ENCODE measurements at places on chromosomes 11 and 22.

DNA sequence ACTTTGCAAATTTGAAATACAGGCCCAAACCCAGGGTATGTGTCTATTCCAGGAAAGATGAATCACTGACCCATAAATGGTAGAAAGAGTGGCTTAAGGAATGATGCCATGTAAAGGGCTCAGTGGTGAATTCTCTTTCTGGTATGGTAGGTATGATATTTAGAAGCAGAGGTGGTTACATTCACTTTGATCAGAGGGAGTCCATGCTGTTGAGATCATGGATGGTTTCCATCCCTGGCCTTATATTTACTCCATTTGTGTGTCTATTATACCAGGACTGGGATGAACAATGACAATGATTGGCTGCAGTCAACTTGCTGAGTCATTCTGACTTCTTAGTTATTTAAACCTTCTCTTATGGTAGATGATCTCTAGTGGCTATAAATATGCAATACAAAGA is 419.8 kb upstream of the LRRC4C start:
- no peak overlapping the region for H3K4me3 ChIP-seq
- H3K36me3 ChIP-seq: no peaks in the 10 kb centered on the region
- DNase-seq: no peak
- no peaks in the 10 kb centered on the region for H3K4me1 ChIP-seq
- no peak overlapping the region for H3K27ac ChIP-seq
- H3K27me3 ChIP-seq: no peaks in the 10 kb centered on the region

GRCh38 chr11:78030429-78031325 is 7.6 kb upstream of the KCTD14 start:
- H3K27ac ChIP-seq: peak overlapping the region; percentile 55
- H3K27me3 ChIP-seq: no peaks in the 10 kb centered on the region
- peak; percentile 91 for DNase-seq
- no peak overlapping the region for H3K4me3 ChIP-seq

DNA sequence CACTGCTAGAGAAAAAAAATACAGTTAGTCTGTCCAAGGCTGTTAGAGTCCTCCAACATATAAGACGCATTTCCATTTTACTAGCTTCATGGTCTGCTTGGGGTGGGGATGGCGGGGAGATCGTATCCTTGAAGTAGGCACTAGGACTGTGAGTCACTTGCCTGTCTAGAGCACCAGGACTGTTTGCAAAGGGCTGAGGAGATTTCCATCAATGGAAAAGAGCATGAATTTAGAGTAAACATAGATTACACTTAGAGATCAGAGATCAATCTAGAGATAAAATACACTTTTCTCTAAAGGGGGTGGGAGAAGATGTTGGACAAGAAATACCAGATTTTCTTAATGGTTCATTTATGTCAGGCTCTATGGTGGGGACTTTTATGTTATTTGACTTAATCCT is 1.7 kb upstream of the MS4A7 start:
- H3K4me3 ChIP-seq: no peak overlapping the region
- H3K27ac ChIP-seq: no peak overlapping the region
- no peak for DNase-seq

GRCh38 chr22:24687322-24687721 is 84.3 kb downstream of the GGT1 start:
- no peaks in the 10 kb centered on the region for H3K36me3 ChIP-seq

- H3K4me1 ChIP-seq: no peaks in the 10 kb centered on the region
- no peak overlapping the region for H3K27ac ChIP-seq
- DNase-seq: no peak
- H3K27me3 ChIP-seq: no peaks in the 10 kb centered on the region
Measured at GRCh38 chr22:19972251-19972650, 30.6 kb upstream of the TXNRD2 start.

DNA sequence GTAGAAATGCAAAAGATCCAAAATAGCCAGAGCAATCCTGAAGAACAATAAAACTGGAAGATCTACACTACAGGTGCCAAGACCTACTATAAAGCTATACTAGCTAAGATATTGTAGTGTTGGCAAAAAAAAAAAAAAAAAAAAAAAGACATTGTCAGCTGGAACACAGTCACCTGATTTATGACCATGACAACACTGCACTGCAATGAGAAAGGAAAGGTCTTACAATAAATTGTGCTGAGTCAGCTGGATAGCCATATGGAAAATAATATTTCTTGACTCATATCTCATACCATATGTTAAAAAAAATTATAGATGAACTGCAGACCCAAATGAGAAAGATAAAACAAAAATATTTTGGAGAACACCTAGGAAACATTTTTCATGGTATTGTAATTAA is 3.1 kb upstream of the PANX3 start:
- no peaks in the 10 kb centered on the region for H3K27me3 ChIP-seq
- H3K4me1 ChIP-seq: no peaks in the 10 kb centered on the region
- no peak overlapping the region for H3K27ac ChIP-seq
- DNase-seq: no peak

DNA sequence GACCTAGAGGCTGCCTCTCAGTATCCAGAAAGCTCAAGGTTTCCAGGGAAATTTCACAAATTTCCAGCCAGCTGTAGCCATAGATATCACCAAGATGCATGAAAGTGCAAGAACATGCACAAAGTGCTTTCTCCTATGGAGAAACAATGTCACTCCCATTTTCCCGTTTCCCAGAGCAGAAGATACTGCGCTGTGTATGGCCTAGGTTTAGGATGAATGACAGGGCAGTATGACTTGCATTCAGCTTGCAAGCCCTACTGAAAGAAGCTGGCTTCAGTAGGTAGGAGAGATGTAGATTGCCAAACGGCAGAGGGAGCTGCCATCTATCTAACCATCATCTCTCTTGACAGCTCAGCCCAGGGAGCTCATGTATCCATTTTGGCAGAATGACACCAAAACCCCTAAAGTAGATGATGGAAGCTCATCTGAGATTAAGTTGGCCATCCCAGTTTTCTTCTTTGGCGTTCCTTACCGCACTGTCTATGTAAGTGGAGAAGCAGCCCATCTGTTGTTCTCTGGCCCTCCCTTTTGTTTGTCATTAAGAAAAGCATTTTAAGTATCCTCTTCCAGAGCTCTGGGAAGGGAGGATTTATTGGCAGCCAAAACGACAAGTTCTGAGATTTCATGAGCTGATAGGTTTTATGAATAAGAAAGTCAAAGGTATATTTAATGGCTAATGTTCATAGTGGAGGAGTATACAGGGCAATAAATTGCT is 4.6 kb downstream of the TECTA start:
- H3K4me1 ChIP-seq: no peaks in the 10 kb centered on the region
- no peak overlapping the region for H3K4me3 ChIP-seq
- no peak overlapping the region for H3K27ac ChIP-seq

DNA sequence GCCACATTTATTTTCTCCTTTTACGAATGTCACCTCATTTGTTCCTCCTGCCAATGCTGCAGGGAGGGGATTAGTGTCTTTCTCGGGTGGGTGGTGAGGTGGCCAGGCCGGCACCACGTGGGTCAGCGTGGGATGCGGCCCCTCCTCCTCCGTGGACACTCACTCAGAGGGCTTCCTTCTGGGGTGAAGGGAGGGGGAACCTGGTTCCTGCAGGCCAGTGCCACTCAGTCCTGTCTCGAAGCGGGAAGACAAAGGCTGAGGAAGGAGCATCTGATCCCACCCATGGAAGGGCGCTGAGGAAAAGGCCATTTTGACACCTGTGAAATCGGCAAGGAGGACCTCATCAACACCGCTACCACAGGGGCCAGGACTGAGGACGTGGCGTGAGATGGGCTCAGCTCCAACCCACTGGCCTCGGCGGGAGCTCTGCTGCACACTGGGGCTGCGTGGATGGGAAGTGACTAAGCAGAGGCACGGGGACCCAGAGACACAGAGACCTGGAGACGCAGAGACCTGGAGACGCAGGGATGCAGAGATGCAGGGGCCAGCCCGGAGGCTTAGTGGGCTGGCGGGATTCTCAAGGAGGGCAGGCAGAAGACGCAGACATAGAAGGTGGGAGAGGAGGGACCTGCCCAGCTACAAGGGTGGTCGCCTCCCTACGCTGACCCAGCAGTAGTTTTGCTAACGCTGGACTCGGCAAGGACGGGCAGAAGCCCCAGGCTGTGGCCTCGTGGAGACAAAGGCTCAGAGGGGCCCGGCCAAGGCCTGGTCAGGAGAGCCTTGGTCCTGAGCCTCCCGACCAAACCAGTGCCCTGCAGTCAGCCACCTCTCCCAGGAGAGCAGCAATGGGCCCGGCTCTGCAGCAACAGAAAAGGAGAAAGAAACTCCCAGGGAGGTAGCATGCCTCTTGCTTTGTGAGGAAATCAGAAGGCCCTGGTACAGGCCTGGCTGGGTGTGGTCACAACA is 1071.2 kb downstream of the BRD1 start:
- no peaks in the 10 kb centered on the region for H3K4me1 ChIP-seq
- no peak overlapping the region for H3K27ac ChIP-seq
- H3K4me3 ChIP-seq: no peak overlapping the region
- DNase-seq: no peak
- H3K27me3 ChIP-seq: no peaks in the 10 kb centered on the region

DNA sequence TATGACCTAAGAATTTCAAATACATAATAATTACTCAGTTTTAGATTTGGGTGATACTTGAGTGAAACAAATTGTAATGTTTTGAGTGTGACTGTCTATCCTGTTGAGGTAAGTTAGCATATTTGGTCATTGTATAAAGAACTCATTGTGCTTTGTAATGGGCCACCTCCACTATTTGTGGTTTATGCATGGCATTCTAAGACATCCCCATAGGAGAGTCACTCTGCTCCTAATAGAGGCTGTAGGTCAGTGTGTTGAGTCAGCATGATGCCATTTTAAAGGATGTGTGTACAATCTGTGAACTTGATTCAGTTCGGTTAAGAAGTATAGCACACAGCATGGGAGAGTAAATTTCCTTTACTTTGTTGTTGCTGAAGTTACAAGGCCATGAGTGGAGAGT is 1112.4 kb downstream of the JRKL start:
- no peaks in the 10 kb centered on the region for H3K36me3 ChIP-seq
- no peaks in the 10 kb centered on the region for H3K27me3 ChIP-seq

DNA sequence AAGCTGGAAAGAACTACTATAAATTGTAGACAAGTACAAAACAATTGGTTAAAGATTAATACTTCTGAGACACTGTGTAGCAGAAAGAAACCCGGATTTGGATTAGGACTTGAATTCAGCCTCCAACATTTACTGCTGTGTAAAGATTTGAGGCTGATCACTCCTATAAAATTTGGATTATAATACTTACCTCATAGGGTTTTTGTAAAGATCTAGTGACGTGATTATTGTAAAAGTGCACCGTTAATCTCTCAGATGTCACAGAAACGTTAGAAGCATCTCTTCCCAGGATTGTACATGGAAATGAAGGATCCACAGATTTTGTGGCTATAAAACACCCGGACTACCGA is 323 bp upstream of the HIKESHI start:
- no peaks in the 10 kb centered on the region for H3K36me3 ChIP-seq
- H3K4me1 ChIP-seq: peaks cover 13% of the 10 kb centered on the region
- H3K27ac ChIP-seq: peak overlapping the region; percentile 85
- peak overlapping the region; percentile 93 for H3K4me3 ChIP-seq
- no peak for DNase-seq

- H3K36me3 ChIP-seq: no peaks in the 10 kb centered on the region
- no peak overlapping the region for H3K4me3 ChIP-seq
- H3K27me3 ChIP-seq: no peaks in the 10 kb centered on the region
- no peak for DNase-seq
- H3K4me1 ChIP-seq: peaks cover 14% of the 10 kb centered on the region
- H3K27ac ChIP-seq: no peak overlapping the region
Measured at GRCh38 chr22:36197514-36198146, 4.0 kb downstream of the APOL4 start.

GRCh38 chr11:31397239-31397834 is 27.7 kb downstream of the DNAJC24 start:
- H3K27ac ChIP-seq: no peak overlapping the region
- no peak for DNase-seq
- H3K4me3 ChIP-seq: no peak overlapping the region
- no peaks in the 10 kb centered on the region for H3K4me1 ChIP-seq

DNA sequence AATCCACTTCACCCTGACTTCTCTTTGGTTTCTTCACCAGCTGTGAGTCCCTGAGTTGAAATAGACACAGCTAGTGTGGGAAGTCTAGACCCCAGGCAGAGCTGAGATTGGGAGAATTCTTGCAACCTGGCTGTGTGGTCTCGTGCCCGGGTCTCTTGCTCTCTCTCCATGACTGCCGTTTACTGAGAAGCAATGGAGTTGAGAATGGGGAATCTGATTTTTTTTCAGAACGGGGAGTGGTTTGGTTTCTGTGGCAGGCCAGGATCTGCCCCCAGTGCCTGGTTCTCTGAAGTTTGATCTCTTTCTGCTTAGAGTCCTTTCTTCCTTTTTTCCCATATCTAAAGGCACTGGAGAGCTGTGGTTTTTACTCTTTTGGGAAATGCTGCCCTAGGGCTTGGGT is 1.5 kb downstream of the SIDT2 start:
- DNase-seq: no peak
- H3K4me3 ChIP-seq: no peak overlapping the region
- H3K27me3 ChIP-seq: no peaks in the 10 kb centered on the region
- H3K27ac ChIP-seq: peak overlapping the region; percentile 96
- H3K36me3 ChIP-seq: no peaks in the 10 kb centered on the region
- peaks cover 67% of the 10 kb centered on the region for H3K4me1 ChIP-seq

DNA sequence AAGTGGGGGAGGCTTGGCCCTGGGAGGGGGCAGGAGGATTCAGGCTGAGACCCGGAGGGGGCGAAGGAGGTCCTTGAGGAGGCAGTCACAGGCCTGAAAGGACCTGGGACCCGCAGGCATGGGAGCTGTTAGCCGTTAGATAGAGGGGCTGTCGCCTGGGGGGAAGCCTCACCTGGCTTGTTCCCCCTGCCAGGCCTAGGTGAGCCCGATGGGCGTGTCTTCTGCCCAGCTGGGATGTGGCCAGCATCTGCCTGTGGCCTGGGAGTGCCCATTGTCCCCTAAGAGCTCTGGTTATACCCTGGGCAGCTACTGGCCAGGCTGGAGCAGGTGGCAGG is 1.8 kb upstream of the DUSP8 start:
- DNase-seq: peak; percentile 95
- H3K4me3 ChIP-seq: peak overlapping the region; percentile 31
- H3K4me1 ChIP-seq: peaks cover 41% of the 10 kb centered on the region
- H3K27ac ChIP-seq: peak overlapping the region; percentile 93
- H3K36me3 ChIP-seq: no peaks in the 10 kb centered on the region
- no peaks in the 10 kb centered on the region for H3K27me3 ChIP-seq

DNA sequence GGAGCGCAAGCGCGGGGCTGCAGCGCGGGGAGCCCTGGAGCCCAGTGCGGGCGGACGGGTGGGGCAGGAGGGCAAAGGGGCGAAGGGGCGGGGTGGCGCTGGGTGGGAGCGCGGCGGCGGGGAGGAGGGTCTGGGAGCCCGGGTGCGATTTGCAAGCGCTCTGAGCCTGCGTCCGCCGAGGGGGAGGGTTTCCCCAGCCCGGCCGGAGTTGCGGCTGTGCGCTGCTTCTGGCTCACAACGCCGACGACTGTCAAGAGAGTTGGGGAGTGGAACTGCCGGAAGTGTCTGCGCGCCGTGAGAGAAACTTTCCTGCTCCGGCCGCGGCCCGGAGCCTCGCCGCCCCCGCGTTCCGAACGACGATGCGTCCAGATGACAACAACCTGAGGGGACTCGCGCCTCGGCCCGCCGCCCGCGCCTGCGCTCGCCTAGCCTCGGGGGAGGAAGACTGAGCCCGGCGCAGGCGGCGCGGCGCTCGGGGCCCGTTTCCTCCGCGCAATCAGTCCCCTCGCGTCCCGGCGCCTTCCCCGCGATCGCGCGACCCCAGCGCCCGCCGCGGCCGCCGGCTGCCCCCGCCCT is at the start of gene ARHGAP42:
Gene ARHGAP42, plus strand, starts transcription at position 235 of the 576 bp plus-strand sequence. CDS start 391 bp downstream, outside the sequence.
- peak within 1 kb of the TSS; percentile 36 for H3K4me3 ChIP-seq
- H3K27me3 ChIP-seq: no peaks in the 10 kb centered on the region
- peak within 1 kb of the TSS; percentile 70 for H3K27ac ChIP-seq
- peaks cover 11% of the 10 kb centered on the region for H3K4me1 ChIP-seq
- no peaks in the 10 kb centered on the region for H3K36me3 ChIP-seq

All from body of pancreas (tissue), 4 donors.